ENCODE measurements at places on chromosomes 5 and 9.

- no peak for DNase-seq
Measured at GRCh38 chr5:153659039-153659736, 168.7 kb downstream of the GRIA1 start.

- no peak for DNase-seq
Measured at GRCh38 chr5:179963375-179963774, 55.7 kb upstream of the TBC1D9B start.

- no peak for DNase-seq
Measured at GRCh38 chr9:6931913-6932312, 174.1 kb downstream of the KDM4C start.

DNA sequence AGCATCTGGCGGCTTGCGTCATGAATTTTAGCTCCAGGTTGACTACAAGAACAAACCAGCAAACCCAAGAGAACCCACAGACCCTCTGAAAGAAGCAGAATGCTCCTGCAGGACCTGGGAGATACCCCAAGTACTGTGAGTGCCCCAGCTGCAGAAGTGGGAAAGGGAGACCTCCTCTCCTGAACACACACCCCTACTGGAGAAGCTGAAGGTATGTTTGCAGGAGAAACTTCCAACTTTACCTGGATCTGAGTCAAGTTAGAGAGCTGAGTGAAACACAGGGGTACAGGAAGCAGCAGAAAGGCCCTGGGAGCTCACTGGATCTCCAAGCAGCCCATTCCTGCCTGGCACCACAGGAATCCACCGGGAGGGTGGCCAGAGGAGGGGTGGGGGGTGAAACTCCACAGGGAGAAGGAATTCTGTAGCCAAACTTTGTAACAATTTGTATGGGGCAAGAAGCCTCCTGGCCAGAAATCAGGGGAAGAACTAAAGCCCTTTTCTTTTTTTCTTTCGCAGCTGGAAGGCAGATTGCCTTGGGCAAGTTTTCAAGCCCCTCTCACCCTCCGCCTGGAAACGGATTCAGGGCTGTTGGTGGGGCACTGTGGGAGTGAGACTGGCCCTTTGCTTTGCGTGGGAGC, 576.2 kb downstream of the BNC2 start:
- DNase-seq, result no peak

- DNase-seq, result no peak
Measured at GRCh38 chr5:6734781-6735180, 21.5 kb downstream of the TENT4A start.

DNA sequence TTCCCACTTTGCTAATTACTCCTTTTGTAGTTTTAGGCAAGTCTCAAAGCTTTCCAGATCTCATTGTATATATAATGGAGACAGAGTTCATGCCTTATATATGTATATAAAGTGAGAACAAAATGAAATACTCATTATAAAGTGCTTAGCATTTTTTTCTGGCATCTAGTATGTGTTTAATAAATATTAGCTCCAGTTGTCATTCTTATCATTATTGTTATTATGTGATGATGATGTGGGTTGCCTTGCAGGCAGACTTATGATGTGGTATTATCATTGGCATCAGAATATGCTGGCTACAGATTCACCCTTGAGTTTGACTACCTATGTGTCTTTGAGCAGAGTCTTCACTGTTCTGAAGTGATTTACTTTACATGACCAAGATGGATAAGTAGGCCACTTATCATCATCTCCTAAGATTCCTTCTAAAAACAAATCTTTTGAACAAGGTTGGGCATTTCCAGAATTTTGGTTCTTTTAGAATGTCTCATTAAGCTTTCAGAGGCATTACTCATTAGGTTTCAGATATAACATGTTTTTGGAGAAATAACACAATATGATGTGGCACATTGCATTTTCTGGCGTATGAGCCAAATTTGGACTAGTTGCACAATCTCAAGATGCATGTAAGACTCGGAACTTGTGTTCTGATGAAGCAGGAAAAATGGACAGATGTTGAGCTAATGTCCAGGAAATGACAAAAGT, 145.6 kb upstream of the TNC start:
- DNase-seq, result no peak

- DNase-seq, result no peak
Measured at GRCh38 chr9:105455836-105456475, 8.1 kb downstream of the FSD1L start.

DNA sequence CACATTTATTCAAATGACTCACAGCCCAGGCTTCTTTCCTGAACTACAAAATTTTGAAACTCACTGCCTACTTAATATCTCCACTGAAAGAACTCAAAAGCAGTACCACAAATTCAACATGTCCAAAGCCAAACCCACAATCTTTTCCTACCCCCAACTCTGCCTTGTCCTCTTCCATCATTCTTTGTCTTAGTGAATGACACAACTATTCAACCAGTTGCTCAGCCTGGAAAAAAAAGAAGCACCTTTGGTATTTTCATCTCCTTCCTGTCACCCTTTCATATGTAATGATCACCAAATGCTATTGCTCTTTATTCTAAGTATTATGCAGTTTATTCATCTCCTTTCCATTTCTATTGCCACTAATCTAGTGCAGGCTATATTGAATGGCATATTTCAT, 216.3 kb downstream of the TMEM232 start:
- DNase-seq, result no peak

DNA sequence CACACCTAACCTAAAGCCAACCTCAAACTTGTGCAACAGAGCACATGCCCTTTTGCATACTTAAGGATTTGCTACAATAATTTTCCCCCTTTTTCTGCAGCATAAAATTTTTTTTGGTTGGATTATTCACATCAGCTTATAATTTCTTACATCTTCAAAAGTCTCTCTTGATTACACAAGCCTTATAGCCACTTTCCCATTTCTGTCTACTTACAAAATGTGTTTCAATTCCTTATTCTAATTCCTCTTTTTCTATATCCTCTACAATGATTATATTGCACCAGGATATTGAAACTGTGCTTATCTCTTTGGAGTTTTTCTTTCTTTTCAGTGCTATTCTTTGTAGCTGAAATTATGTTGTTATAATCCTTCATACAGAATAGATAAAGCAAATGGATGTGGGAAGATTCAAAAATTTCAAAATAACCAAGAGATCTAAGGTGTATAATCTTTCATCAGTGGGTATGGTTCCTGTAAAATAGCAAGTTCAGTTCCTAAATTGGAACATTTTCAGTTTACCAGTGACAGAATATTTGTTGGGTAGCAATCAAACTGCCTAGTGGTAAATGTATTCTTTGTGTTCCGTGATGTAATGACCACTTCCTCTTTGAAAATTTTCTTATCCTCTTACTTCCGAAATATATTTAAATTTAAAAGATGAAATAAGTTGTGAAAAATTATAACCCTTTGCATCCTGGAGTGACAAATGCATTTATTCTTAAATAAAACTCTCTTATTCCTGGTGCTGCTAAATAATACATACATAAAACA, 386.8 kb upstream of the CHD1 start:
- no peak for DNase-seq

GRCh38 chr9:35962126-35962906, 4.4 kb upstream of the OR2S2 start:
- DNase-seq, result no peak

- no peak for DNase-seq
Measured at GRCh38 chr5:39541920-39542319, 117.1 kb upstream of the DAB2 start.
